ENCODE measurements at places on chromosomes 6 and 20.

GRCh38 chr6:157966589-157966977 is 15.1 kb upstream of the SYNJ2 start:
- no peak for DNase-seq

DNA sequence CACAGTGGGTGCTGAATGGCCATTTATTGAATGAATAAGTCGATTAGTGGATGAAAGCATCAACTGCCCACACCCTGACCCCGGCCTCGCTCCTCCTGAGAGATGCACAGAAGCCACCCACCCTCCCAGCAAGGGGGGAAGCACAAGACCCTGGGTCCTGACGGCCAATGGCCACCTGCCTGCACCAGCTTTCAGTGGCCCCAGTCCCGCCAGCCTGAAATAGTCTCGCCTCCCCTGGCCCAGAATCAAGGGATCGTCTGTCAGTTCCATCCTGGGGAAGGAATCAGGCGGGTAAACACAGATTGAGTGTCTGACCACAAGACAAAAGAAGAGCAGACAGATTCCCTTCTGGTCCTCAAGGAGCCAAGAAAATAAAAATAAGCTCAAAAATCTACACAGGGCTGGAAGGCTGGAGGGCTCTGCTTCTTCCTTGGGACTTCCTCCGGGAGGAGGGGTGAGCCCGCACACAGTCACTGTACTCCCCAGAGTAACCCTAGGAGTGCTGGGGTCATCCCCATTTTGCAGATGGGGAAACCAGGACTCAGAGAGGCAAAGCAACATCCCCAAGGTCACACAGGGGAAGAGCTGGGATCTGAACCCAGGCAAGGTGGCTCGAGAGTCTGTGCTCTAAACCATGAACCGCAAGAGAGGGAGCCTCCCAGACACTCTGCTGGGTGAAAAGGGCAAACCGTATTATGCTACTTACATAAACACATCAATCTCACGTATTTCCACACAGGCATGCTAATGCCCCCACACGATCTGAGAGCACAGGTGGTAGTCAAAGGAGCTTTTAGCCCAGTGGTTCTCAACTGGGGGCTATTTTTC is 7.8 kb downstream of the PREX1 start:
- DNase-seq: no peak

- no peak for DNase-seq
Observed at GRCh38 chr20:61263084-61263695, 11.1 kb downstream of the CDH4 start.

DNA sequence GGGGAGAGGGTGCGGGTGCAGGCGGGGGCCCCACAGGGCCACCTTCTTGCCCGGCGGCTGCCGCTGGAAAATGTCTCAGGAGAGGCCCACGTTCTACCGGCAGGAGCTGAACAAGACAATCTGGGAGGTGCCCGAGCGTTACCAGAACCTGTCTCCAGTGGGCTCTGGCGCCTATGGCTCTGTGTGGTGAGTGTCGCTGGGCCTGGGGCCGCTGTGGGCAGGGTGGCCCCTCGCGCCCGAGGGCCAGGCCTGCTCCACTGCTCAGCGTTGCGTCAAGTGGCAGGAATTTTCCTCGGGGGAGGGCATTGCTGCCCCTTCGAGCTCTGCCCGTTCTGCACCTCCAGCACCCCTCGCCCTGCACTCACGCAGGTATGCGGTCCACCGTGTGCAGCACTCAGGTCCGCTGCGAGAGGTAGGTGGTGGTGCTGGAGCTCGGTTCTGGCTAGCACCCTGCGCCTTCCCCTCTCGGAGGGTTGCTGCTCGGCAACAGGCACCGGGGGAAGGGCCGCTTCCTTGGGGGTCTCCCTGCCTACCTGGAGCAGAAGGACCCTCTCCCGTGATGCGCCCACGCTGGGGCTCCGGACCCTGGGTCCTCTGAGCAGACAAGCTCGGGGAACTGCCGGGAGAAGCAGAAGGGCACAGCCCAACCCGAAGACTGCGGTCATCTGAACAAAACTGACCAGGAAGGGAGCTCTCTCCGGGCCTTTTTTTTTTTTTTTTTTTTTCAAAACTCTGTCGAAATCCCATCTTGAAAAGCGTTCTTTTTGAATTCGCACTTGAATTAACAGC is 674 bp downstream of the MAPK14 start:
- peak; percentile 35 for DNase-seq

GRCh38 chr6:9085054-9085708 is 649.8 kb upstream of the SLC35B3 start:
- DNase-seq: no peak

DNA sequence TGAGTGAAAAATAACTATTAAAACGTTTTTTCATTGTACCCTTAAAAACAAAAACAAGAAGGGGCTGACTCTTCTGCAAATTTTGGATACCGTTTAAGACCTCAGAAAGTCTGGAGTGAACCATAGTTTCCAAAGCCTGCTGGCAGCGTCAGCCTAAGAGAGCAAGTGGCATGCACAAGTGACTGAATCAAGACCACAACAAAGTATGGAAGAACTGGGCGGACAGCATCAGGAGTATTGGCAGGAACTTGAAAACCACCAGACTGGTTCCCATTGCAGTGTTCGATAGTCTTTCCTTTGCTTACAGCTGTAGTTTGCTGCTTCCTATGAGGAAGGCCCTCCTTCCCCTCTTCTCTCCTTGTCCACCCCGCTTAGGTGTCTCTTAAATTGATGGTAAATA is 33.7 kb upstream of the MYLIP start:
- no peak for DNase-seq

DNA sequence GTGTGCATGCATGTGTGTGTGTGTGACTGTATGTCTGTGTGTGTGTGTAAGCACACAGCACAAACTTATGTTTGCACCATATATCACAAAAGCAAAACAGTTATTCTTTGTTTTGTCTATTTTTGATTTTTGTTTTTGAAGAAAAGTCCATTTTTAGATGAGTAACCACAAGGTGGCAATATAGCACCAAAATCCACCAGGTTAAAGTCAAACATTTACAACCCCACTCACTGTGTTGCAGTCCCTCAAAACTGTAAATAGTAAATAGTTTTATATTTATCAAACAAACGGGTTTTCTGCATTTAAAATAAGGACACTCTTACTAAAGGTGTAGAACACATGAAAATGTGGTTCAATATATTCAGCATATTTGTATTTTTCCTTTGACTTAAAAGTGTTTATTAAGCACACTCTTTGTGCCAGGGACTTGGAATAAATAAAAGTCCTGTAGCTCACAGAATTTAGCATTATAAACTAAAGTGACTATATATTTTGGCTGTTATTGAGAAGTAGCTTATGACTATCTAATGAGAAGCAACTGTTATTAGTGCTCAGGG is 118.5 kb downstream of the GFRAL start:
- no peak for DNase-seq

DNA sequence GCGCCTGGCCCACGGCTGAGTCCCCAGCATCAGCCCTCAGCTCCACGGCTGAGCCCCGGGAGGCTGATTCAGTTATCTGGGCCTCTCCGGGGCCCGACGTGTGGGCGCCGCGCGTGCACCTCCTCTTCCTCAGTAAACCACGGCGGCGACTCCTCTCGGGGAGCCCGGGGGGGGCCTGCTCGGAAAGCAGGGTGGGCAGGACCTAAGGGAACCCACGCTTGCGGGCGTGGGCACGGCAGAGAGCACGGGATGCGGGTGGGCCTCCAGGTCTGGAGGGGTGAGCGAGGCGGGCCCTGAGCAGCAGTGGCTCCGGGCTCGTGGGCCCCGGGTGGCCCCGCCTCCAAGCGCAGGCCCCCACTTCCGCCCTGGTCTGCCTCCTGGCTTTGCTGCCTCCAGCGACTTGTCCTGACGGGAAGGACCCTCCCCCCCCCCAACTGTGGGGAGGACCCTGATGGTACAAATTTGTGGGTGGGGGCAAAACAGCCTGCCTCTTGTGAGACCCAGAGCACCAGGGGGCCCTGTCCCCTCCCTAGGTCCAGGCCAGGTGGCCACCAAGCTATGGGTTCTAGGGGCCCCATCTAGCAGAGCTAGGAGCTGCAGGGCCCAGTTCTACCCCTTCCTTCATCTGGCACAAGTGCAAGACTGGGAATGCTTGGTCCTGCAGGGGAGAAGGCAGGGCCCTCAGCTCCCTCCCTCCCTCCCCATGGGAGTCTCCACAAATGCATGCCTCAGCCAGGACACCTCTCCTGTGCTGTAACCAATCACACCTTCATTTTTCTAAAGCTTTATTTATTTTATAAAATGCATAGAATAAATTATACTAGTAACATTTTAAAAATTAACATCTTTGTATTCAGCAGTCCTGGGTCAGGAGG is 16.9 kb downstream of the UCKL1 start:
- no peak for DNase-seq

DNA sequence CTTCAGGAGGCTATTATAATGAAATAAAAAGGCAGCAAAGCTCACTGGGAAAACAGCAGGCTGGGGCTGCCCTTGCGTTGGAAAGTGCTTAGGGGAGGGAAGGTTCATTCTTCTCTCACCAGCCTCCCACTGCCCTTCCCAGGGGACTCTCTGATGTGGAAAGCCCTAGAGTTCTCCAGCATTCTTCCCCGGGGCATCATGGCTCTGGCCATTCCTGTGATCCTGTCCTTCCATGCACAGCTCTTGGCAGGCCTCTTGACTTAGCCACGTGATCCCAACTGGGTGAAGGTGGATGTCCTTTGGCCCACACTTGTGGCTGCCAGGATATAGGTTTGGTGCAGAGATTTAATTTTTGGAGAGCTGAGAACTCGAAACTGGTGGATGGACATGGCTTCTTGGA is 58.0 kb upstream of the ZNF831 start:
- no peak for DNase-seq
